Endodermal cell (in vitro differentiated cells): ENCODE measurements at places on chromosomes 1 and 21. TPM values are rescaled to one million over a fixed set of nuclear protein-coding genes. Genes with fewer than 3 reads are reported as not detected.

DNA sequence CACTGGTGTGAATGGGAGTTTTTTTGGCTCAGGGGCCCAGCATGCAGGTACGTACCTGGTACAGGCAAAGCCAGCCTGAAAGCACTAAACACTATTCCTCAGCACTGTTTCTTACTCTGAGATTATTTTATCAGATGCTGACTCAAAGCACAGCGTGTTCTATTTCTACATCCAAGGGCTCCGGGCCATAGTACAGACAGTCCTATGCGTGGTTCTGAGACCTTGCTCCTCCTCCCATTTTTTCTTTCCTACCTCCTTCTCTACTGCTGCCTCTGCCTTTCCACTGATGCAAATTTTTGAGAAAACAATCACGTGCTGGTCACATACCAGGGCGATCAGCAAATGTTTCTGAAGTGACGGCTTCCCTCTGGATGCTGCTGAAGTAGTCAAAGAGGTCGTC, 36.3 kb downstream of the PDPN start:
- DNase-seq, result no peak

DNA sequence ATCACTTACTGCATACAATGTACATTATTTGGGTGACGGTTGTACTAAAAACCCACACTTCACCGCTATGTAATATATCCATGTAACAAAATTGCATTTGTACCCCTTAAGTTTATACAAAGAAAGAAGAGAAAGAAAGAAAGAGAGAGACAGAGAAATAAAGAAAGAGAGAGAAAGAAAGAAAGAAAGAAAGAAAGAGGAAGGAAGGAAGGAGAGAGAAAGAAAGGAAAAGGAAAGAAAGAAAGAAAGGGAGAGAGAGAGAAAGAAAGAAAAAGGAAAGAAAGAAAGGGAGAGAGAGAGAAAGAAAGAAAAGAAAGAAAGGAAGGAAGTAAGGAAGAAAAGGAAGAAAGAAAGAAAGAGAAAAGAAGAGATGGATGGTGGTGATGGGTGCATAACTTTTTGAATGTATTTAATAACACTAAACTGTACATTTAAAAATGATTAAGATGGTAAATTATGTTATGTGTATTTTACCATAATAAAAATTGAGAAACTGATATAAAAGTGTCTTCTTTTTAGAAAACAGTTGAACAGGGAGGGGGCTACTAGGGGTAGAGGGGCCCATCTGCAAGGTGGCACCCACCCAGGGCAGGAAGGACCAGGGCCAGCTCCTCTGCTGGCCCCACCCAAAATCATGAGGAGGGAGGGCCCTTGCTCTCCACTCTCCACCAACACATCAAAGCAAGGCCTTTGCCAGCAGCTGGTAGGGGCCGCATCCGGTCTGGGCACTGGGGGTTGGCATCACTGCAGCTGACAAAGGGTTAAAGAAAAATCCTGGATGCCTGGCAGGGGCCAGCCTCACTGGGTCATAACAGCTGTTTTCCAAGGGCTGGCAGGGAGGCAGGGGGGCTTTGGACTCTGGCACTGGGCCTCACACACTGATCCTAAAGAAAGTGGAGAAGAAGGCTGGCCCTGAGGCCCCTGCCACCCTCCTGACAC, 153.9 kb upstream of the EDN2 start:
- peak; percentile 34 for DNase-seq

The ANGPTL3 gene
- total RNA-seq, result not detected in 3 replicates

DNA sequence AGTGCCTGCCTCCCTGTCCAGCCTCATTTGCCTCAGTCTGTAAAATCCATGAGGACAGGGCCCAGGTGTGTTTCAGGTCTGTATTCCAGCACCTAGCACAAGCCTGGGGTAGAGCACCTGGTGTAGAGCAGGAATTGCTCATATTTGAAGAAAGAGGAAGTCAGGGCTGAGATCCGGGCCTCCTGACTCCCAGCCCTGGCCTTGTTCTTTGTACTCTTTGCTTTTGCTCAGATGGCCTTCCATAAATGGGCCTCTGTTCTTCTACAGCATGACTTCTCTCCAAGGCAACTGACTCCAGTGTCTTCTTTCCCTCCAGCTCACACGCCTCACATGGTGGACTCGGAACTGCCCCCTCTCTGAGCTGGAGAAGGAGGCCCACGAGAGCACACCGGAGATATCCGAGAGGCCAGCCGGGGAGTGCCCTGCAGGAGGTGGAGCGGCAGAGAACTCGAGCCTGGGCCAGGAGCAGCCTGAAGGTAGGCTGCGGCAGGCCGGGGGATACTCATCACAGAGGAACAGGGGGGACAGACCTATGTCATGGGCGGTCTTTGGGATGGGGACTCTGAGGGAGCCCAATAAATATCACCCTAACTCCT, 19.7 kb downstream of the SLC5A9 start:
- no peak for DNase-seq

GRCh38 chr1:212207822-212208520, 77.2 kb upstream of the PPP2R5A start:
- DNase-seq, result no peak

- no peak for DNase-seq
Observed at GRCh38 chr1:112056354-112056753, 66.9 kb upstream of the KCND3 start.

GRCh38 chr1:191558379-191558778, 599.9 kb upstream of the RGS18 start:
- DNase-seq, result no peak

The PDZK1 gene
- total RNA-seq, result 47.6 to 51.8 TPM (median 49.7 TPM) in 3 replicates

DNA sequence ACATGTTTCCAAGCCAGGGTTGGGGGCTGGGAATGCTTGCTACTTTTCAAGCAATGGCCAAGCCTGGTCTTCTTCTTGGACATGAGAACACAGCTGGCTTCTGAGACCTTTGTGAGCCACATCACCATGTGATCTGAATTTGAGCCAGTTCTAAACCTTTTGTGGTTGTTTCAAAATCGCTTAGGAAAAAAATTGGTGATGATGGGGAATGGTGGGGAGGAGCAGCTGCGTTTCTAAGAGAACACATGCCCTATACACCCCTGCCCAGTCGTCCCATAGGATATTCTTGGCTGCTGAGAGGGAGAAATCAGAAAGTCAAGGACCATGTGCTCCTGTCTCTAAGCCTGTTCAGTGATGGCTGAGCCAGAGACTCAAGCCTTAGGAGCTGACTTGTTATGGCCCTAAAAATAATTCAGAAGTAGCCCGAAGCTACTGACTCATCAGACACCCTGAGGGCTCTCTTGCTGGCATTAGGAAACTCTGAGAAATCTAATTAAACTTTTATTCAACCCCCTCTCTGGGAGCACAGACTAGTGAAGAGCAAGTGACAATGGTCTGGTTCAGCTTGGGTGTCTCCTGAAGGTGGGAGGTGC, 30.5 kb downstream of the CCDC185 start:
- no peak for DNase-seq

The MTARC2 gene
- total RNA-seq, result 8.2 to 14.5 TPM (median 12.1 TPM) in 3 replicates

GRCh38 chr1:43779805-43780403, 72.6 kb downstream of the ST3GAL3 start:
- no peak for DNase-seq

The FAM78B gene
- 4.2 and 6.0 TPM in 2 replicates for total RNA-seq

The TAS1R3 gene
- total RNA-seq, result 0.09 to 0.19 TPM in 2 of 3 replicates, not detected in the other

DNA sequence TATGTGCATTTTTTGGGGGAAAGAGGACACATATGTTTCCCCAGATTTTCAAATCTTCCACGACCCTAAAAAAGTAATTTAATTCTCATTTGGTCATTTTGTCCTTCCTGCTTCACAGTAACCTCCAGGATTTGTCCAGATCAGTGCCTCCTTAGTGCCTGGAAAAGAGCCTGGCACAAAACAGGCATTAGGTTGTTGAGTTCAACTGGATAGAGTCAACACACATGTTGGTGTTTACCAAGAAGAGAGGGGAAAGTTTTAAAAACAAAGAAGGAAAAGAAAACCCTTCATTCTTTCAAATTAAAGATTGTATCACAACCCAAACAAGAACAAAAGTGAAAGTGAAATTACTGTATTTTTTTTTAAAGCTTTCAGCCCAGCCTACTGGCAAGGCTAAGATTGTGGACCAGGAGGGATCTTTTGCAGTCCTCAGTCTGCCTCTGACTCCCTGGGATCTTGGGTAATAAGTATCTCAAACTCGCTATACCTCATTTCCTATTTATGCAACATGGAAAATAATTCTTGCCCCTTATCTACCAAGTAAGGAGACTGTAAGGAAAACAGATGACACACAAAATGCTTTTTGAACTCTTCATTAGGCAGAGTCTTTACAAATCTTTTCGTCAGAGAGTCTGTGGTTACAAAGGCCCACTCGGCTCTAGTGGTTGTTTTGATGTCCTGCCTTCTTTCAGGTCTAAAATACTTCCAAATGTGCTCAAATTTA, 57.8 kb downstream of the ZNF281 start:
- peak; percentile 13 for DNase-seq

- DNase-seq, result no peak
Observed at GRCh38 chr1:81950037-81950436, 149.3 kb downstream of the ADGRL2 start.

- no peak for DNase-seq
Observed at GRCh38 chr1:29047142-29047541, 76.6 kb downstream of the TMEM200B start.

DNA sequence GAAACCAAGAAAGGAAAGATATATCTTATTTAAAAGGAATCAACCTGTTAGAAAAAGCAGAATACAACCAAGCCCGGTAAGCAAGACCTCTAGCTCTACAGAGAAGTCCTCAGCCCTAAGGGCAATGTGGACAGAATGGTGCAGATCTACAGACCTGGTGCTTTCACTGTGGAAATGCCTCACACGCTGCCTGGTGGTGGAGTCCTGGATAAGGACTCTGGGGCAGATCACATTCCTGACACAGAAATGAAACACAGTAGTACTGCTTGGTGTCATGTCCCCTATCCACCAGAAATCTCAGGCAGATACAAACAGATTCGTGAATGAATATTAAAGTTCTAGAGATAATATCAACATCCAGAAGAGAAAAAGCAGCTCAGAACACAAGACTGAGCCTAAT, 6.8 kb downstream of the CNN3 start:
- no peak for DNase-seq

The RNPEP gene
- total RNA-seq, result 64.2 to 73.5 TPM (median 69.7 TPM) in 3 replicates

GRCh38 chr1:185568155-185569123, 165.8 kb upstream of the HMCN1 start:
- DNase-seq, result no peak

DNA sequence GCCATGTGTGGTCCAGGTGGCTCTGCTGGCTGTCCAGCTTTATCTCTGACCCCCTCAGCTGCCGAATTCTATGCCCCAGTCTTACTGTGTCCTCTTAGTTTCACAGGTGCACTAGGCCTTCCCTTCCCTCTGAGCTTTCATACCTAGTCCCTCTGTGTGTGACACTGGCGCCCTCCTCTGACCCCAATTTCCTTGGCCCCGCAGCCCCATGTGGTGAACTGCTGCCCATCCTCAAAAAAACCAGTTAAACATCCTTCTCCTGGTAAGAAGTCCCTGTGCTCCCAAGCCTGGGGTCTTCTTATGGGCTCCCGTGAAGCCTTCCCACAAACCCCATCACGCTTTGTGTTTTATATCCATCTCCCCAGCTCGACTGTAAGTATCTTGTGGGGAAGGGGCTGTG, 93.9 kb upstream of the TSPAN2 start:
- peak; percentile 85 for DNase-seq

- DNase-seq, result no peak
Observed at GRCh38 chr1:51684776-51685175, 67.9 kb downstream of the OSBPL9 start.

- DNase-seq, result no peak
Observed at GRCh38 chr21:36987845-36988244, 18.7 kb upstream of the RIPPLY3 start.

The INTS11 gene
- total RNA-seq, result 128 and 153 TPM in 2 replicates

The DENND2C gene
- 23.5 to 40.3 TPM (median 39.9 TPM) in 3 replicates for total RNA-seq

DNA sequence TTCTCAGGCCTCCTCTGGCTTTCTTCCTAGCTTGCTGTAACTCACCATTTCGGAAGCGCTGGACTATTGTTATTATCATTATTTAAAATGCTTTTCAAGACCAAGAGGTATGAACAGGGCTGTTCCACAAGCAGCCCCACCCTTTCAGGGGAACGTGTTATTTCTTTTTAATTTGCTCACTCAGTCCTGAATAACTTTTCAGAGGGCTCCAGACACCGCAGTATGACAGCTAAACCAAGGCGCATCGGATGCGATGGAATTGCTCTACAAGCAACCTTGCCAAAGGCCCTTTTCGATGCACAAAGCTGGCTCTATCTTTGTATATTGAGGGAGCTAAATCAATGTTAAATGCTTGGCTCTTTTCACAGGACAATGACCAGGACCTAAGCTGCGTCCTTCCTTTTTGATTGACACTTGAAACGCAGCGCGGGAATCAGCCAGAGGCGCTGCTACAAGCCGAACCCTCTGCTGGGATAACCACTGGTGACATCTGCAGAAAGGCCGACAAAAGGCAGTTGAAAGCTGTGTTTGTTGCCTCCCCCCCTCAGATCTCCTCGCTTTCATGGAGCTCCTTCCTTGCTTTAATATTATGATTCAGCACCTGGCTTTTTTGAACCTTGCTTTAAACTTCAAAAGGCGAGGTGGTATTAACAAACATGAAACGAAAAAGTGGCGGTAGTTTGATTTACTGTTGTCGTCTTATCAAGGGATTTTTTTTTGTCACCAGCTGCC, 204.7 kb upstream of the PROX1 start:
- DNase-seq, result no peak

DNA sequence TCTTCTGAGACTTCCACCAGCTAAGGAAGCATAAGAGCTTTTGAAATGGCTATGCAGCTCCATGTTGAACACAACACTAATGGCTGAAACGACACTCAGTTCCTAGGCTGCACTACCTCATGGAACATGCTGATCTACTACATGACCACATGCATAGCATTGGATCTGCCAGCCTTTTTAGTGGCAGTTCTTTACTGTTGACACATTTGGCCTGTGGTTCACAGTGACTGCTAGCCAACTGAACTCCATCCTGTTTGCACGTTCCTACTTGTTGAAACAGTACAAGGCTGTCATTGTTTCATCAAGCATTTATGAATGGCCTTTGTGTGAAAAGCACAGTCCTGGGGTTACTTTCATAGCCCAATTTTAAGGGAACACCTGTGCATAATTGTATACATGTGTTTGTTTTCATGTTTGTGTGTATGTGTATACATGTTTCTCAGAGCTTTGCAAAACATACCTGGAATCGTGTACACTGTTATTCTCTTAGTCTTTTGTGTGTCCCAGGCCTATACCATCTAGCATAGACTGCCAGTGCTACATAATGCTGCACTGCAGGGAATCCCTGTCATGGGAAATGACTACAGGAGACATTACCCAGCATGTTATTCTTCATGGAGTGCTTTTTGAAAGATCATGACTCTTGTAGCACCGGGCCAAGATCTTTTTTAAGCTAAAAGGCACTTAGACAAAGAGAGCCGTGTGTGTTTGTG, 179.6 kb upstream of the ESRRG start:
- DNase-seq, result no peak

DNA sequence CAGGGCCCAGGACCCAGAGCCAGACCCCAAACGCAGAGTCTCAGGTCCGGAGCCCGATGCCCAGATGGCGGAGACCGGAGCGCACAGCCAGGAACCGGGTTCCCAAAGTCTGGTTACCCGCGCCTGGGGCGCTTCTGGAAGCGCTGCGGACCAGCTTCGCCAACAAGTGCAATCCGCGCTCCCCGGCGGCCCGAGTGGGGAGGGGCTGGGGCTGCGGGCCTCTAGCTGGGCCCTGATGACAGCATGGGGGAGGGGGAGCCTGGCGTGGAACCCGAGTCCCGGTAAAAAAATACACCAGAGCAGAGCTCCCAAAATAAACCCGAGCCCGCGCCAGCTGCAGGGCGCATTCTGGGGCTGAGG, 494 bp downstream of the NT5C1A start:
- DNase-seq, result peak; percentile 62
